ENCODE measurements at places on chromosomes 7 and 10. TPM values are rescaled to one million over a fixed set of nuclear protein-coding genes. Genes with fewer than 3 reads are reported as not detected.

The PDSS1 gene
- 6.1 TPM for total RNA-seq

The SUN3 gene
- total RNA-seq: not detected

The ERVW-1 gene
- total RNA-seq: not detected

The PILRB gene
- total RNA-seq: 17.0 TPM

The MALSU1 gene
- total RNA-seq: 72.7 TPM

The MCM10 gene
- 6.3 TPM for total RNA-seq

The PRSS2 gene
- total RNA-seq: not detected

The LEP gene
- not detected for total RNA-seq

The COL28A1 gene
- total RNA-seq: not detected

The CLRN3 gene
- 0.19 TPM for total RNA-seq

The FBXL13 gene
- 0.85 TPM for total RNA-seq

The AGR2 gene
- 0.51 TPM for total RNA-seq

The PDE6C gene
- not detected for total RNA-seq

The RADIL gene
- total RNA-seq: 3.9 TPM

The TFR2 gene
- 0.70 TPM for total RNA-seq

The AKR1D1 gene
- total RNA-seq: not detected

The SLC26A3 gene
- total RNA-seq: not detected

The LIMK1 gene
- total RNA-seq: 32.7 TPM

The KLF14 gene
- not detected for total RNA-seq

The NPTX2 gene
- total RNA-seq: 18.5 TPM

The STEAP4 gene
- not detected for total RNA-seq

The IKZF1 gene
- total RNA-seq: 0.17 TPM

The ZCCHC24 gene
- 7.3 TPM for total RNA-seq

The PRTFDC1 gene
- total RNA-seq: 8.0 TPM

The BCCIP gene
- total RNA-seq: 46.1 TPM

The ANKRD61 gene
- total RNA-seq: 0.14 TPM

The PDLIM1 gene
- 62.5 TPM for total RNA-seq

The EPHA1 gene
- total RNA-seq: not detected

The NFE2L3 gene
- total RNA-seq: 38.6 TPM

The HOXA11 gene
- total RNA-seq: 0.70 TPM

The FOXP2 gene
- total RNA-seq: 11.4 TPM

The SORCS3 gene
- total RNA-seq: under 0.01 TPM

The NPFFR1 gene
- not detected for total RNA-seq

The MYL10 gene
- total RNA-seq: not detected

The FAM131B gene
- 0.51 TPM for total RNA-seq

The GDF2 gene
- not detected for total RNA-seq

The IRF5 gene
- total RNA-seq: 0.17 TPM

The THSD7A gene
- 38.8 TPM for total RNA-seq

The MET gene
- total RNA-seq: 66.4 TPM

The CCDC126 gene
- 28.2 TPM for total RNA-seq
